Mesothelial cell of epicardium (in vitro differentiated cells): ENCODE measurements at places on chromosomes 13 and 19. TPM values are rescaled to one million over a fixed set of nuclear protein-coding genes. Genes with fewer than 3 reads are reported as not detected.

- no peaks in the 10 kb centered on the region for H3K36me3 ChIP-seq
- H3K27ac ChIP-seq, result no peak overlapping the region
- peaks cover 30% of the 10 kb centered on the region for H3K27me3 ChIP-seq
Observed at GRCh38 chr19:3474010-3474409, 6.3 kb downstream of the SMIM24 start.

DNA sequence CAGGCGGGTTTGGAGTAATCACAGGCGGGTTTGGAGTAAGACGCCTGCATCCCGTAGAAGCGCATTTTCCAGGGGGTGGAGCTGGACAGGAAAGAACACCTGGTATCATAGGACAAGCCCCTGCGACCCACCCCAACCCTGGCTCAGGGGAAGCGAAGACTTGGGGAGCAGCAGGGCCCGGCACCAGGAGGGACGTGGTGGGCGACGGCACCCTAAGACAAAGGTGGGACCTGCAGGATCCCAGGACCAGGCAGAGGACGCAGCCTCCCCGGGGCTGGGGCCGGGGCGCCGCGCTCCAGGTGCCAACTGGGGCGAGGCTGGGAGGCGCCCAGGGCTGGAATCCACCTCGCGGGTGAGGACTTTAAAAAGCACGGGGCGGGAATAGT lies 520 bp downstream of the ZNF600 start:
- no peak for DNase-seq
- H3K27ac ChIP-seq, result peak overlapping the region; percentile 94
- peaks cover 14% of the 10 kb centered on the region for H3K4me1 ChIP-seq
- H3K36me3 ChIP-seq, result peaks cover 4% of the 10 kb centered on the region
- H3K27me3 ChIP-seq, result peaks cover 4% of the 10 kb centered on the region

DNA sequence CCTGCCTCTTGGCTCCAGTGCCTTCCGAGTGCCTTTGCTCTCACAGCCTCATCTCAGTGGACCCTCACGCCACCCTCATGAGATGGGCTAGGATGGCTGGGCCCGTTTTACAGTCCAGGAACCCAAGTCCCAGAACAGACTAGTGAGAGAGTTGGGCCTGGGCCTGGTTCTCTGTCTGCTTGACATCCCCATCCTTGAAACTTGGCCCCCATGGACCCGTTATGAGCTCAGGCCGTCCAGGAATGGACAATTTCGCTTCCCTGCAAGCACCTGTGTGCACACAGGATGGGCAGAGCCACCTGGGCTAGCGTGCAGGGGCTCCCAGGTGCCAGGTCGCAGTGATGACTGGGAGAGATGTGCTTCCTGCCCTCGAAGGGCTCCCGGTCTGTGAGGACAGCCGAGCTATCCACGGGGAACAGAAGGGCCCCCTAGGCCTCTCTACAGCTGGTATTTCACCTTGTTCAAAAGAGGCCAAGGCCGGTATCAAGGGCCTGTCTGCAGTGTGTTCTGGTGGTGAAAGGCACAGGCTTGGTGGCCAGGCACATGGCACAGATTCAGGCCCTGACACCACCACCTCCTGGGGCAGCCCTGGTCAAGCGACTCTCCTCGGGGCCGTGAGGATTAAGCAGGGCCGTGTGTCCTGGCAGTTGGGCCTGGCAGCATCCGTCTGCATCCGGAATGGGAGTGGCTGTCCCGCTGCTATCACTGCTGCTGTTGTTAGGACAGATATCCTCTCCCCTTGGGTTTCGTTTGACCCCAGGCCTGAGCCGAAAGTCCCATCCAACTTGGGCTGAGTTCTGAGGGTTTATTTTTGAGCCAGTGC lies 38.9 kb downstream of the CAPN12 start:
- H3K4me1 ChIP-seq, result no peaks in the 10 kb centered on the region
- H3K27ac ChIP-seq, result peak overlapping the region; percentile 30
- no peak for DNase-seq
- no peaks in the 10 kb centered on the region for H3K27me3 ChIP-seq
- H3K36me3 ChIP-seq, result peaks cover 33% of the 10 kb centered on the region

DNA sequence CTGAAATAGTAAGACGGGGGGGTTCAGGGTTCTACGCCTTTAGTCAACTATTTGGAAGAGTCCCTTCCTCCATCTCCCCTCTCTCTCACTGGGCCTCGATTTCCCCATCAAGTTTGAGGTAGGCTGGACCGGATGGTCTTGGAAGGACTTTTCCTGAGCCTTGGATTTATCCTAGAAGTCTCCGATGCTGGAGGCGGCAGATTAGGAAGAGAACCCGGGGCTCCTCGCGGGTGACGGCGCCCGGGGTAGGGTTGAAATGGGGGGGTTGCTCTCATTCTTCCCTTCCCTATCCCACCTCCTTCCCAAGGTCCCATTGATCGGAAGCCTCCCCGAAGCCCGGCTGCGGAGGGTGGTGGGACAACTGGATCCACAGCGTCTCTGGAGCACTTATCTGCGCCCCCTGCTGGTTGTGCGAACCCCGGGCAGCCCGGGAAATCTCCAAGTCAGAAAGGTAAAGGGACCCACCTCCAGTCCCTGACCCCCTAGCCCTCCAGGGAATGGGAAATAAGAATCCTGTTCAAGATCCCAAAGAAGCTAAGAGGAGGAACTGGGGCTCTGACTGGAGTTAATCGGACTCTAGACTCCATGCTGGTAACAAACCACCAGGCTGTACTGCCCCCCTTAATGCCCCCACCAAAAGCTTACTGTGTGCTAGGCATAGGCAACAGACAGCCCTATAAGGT lies 781 bp downstream of the QPCTL start:
- peak; percentile 67 for DNase-seq
- H3K4me1 ChIP-seq, result peaks cover 11% of the 10 kb centered on the region
- no peaks in the 10 kb centered on the region for H3K27me3 ChIP-seq
- peak overlapping the region; percentile 92 for H3K4me3 ChIP-seq
- H3K36me3 ChIP-seq, result peaks cover 14% of the 10 kb centered on the region

ZNF30 gene
- 4.7 to 5.8 TPM (median 4.8 TPM) in 3 replicates for total RNA-seq
